ENCODE measurements at places on chromosomes 2 and 18.

GRCh38 chr2:2647141-2647541, 316.1 kb upstream of the MYT1L start:
- no peak for DNase-seq

DNA sequence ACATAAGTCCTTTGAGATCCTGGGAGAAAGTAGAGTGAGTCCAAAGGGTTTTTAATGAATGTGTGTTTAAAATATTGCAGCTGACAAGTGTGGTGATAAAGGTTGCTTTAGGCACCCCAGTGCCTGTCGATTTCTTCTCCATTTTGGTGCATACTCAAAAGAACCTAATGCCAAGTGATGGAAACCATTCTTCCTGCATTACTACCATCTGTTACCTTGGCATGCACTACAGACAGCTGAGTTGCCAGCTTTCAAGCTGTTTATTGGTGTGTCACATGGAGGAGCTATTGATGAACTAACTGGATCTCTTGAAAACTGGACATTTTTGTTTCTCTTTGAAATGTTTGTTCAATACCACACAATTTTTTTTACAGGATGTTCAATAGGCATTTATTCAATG, 350.0 kb downstream of the AKAIN1 start:
- DNase-seq = no peak

- DNase-seq = no peak
These were observed 234.5 kb downstream of the LDLRAD4 start for GRCh38 chr18:13452871-13453680.

- DNase-seq = no peak
These were observed 902.6 kb upstream of the GCFC2 start for GRCh38 chr2:76613330-76613729.

GRCh38 chr2:136205615-136206014, 87.7 kb upstream of the CXCR4 start:
- no peak for DNase-seq

DNA sequence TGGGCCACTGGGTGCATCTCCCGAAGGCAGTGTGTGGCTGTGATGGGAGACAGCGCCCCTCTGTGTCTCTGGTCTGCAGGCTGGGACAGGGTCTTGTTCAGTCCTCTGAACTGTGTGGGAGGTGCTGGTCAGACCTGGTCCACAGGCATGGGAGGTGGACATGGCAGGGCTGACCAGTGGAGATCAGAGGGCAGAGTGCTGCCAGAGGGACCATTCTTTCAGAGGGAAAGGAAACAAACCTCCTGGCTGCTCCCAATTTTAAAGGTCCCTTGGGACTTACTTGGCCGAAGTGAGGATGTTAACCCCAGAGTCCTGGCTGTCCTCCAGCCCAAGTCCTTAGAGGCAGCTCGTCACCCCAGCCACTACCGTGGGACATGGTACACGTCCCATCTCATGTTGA, 4.0 kb downstream of the CAPN13 start:
- DNase-seq = no peak

GRCh38 chr2:159712929-159713420, 669 bp downstream of the MARCHF7 start:
- no peak for DNase-seq

DNA sequence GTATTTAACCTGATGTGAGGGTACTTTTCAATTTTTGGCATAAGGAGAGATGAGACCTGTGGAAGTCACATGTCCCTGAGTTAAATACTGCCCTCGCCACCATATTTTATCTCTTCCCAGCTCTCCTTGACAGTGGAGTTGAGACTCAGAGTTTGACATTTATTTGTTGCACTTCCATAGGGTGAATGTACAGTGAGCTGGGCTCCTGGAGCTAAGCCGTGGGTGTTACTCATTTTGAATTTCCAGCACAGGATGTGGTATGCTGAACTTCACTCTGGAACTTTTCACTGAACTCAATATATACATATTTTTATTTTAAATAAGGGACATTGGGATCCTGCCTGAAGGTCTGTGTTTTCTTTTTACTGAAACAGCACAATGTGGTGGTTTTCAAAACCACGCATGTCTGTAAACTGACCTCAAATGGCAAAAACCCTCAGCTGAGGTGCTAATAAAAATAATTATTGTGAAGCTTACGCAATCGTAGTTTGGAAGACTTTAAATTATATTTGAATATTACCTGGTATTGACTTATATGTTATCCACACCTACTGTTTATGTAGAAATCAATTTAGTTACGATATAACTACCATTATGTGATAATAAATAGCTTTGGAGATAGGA, 12.1 kb downstream of the RNF144A start:
- DNase-seq = no peak

GRCh38 chr2:64819774-64820688, 166.3 kb upstream of the SERTAD2 start:
- peak; percentile 52 for DNase-seq

- peak; percentile 85 for DNase-seq
These were observed 21.0 kb downstream of the INPP4A start for GRCh38 chr2:98465456-98466226.

GRCh38 chr2:68193787-68194372, 36.2 kb downstream of the PNO1 start:
- DNase-seq = no peak

GRCh38 chr2:168220965-168221819, 26.2 kb downstream of the STK39 start:
- DNase-seq = no peak

GRCh38 chr2:135960656-135961551, 24.5 kb downstream of the DARS1 start:
- DNase-seq = peak; percentile 33

- DNase-seq = no peak
These were observed 679.0 kb upstream of the ACVR2A start for GRCh38 chr2:147165697-147166382.

- DNase-seq = no peak
These were observed 4.6 kb upstream of the D2HGDH start for GRCh38 chr2:241729868-241730267.

DNA sequence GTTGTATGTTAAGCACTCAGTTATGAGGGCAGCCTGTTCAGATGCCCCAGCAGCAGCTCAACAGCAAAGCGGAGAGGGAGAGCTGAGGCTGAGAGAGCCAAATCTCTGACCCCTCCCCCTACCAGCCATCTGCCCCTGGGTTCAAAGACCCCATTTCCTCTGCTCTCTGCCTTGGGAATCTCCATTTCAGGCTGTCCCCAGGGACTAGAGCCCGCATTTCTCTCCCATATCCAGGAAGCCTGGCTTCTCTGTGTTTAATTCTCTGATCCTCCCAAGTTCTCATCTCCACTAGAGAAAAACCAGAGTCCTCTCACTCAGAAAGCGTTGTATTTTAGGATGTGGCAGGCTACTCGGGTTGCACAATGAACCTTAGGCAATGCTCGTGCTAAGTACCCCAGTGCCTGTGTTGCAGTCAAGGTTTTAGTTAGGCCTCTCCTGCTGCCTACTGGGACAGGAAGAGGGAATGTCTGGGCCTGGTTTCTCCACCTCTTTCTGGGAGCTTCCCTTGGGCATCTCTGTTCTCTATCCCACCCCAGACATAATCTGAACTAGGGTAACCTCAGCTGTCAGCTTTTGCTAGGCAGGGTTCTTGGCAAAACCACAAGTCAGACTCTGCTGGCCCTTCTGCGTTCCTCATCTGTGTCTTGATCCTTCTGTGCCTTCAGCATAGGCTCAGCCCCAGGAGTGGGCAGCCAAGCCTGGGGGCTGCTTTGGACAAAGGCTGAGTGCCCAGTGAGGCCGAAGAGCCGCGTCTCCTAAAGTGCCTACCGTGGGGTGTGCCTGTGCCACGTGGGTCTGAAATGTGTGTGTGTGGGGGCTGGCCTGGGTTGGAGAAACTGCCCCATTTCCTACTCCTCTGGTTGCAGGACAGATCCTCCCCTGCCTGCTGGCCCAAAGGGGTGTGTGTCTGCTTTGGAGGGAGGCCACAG, 96.8 kb downstream of the STPG4 start:
- no peak for DNase-seq

GRCh38 chr2:20218331-20219320, 6.3 kb downstream of the SDC1 start:
- DNase-seq = no peak

DNA sequence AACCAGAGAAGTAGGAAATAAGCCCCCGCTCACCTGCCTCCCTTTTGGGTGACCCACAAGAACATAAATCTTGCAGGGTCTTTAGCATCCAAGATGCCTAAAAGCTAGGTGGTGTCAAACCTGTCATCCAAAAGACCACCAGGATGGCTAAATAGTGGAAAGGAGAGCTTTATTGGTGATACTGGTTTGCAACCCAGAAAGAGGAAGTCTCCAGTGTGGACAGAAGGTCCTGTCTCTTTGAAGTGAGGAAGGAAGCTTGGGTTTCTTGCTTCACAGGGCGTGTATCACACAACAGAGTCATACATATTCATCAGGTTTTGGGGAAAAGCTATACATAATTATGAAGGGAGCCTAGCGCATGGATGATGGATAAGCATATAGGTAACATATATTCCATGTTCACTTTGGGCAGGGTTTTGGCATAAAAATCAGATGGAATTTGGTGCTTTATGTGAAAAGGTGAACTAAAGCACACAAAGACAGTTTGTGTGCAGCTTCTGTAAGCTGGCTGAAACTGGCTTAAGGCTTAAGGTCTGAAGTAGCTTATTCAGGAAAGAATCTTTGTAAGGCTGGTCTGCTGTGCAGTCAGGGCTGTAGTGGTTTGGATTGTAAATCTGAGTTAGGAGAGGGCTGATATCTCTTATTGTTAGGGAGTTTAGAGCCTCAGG, 102.2 kb upstream of the MSH2 start:
- no peak for DNase-seq

DNA sequence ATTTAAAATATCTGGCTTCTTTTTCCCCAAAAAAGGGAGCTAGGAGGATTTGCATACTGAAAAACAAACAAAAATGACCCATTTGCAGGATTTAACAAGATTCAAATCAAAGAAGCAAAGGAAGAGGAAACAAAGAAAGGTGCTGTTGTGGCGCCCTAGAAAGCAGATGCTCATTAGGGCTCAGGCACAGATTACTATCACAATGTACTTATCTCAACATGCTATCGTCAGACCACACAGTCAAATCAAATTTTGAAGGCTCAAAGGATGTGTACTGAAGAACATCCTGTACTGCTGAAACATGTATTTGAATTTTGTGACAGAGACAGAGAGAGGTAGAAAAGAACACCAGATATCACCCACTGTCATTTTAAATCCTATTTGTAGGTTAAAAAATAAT, 10.9 kb downstream of the RBMS1 start:
- DNase-seq = peak; percentile 75

DNA sequence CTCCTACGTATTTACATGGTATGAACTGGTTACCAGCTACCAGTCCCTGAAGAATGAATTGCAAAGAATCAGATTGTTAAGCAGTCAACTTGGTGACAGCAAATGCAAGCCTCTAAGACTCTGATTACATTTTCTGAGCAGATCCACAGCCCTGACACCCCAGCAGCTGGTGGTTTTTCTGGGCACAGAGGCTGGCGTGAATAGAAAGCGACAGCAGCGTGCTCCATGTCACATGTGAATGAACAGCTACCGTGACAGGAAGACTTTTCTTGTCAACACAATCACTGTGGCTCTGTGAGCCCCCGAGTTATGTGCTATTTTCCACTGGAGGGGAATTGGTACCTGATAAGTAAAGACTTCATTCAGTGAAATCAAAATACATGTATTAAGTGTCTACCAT, 93.2 kb upstream of the CBLN2 start:
- no peak for DNase-seq

GRCh38 chr2:170216981-170217380, 39.0 kb downstream of the MYO3B start:
- no peak for DNase-seq

DNA sequence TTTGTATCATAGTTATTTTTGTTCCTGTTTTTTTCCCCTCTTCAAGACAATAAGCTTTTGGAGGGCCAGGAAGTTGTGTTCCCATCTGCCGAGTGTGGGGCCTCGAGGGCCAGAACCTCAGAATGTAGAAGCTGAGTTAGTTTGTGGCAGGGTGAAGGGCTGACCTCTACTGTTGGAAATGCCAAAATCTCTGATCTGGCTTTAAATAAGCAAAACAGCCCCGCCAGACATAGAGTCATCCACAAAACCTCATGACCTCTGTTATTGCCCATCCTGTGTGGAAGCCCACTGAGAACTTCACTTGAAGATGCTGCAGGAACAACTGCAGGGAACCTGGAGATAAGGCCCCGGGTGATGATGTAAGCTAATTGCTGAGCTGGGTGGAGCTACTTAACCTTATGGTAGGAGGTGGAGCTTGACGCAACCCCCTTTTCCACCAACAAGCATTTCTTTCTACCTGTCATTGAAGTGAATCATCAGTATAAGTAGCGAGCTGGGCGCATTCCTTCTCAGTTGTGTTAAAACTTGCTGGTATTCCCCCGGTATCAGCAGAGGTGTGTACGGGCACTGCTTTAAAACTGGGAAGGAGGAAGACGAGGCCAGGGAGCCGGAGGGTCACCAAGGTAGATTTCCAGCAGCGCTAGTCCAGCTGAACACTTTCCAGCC, 177.2 kb downstream of the NEDD4L start:
- no peak for DNase-seq

GRCh38 chr18:4453567-4453873, 1.6 kb downstream of the DLGAP1 start:
- no peak for DNase-seq

- no peak for DNase-seq
These were observed 91.9 kb upstream of the FOSL2 start for GRCh38 chr2:28300485-28301341.

DNA sequence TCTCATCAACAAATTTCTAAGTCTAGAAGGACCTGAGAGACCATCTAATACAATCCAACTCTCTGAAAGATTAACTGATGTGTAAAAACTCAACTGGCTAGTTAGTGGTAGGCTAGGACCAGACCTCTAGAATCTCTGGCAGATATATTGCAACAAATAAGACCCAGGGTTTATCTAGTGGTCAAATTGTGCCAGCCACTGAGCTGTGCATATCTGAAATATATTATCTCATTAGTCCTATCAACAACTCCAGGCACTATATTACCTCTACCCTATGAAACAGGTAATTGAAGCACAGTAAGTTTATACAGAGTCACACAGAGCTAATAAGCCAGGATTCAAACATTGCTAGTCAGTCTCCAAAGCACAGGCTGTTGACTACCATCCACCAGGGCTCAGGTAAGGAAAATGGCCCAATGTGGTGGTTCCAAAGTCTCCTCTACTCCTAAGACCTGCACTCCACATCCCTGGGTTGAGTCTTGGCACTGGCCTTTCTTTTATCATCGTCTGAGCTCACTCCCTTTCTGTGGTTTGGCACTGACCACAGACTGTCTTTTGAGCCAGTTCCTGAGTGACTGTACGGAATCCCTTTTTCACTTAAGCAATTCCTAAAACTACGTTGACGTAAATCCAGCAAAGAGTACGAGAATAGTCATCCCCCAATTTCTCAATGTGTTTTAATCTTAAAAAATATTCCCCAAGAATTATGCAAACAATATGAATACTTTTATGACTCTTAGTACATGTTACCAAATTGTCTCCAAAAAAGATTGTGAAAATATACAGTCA, 11.9 kb upstream of the PID1 start:
- no peak for DNase-seq

Data from central memory CD4-positive, alpha-beta T cell (primary cell).